ENCODE measurements at places on chromosomes 3 and 15. TPM values are rescaled to one million over a fixed set of nuclear protein-coding genes. Genes with fewer than 3 reads are reported as not detected.

Gene ARID3B
- total RNA-seq = 8.3 TPM

Gene SPRED1
- 9.6 TPM for total RNA-seq

Gene LIPH
- total RNA-seq = 9.6 TPM

Gene GOLGA6L7
- total RNA-seq = not detected

Gene SNX22
- total RNA-seq = 0.05 TPM

Gene ETV5
- total RNA-seq = 14.2 TPM

Data from airway epithelial cell (primary cell).